ENCODE measurements at places on chromosomes 5 and 9. TPM values are rescaled to one million over a fixed set of nuclear protein-coding genes. Genes with fewer than 3 reads are reported as not detected.

CNTLN gene
- total RNA-seq, result 4.3 TPM

DNA sequence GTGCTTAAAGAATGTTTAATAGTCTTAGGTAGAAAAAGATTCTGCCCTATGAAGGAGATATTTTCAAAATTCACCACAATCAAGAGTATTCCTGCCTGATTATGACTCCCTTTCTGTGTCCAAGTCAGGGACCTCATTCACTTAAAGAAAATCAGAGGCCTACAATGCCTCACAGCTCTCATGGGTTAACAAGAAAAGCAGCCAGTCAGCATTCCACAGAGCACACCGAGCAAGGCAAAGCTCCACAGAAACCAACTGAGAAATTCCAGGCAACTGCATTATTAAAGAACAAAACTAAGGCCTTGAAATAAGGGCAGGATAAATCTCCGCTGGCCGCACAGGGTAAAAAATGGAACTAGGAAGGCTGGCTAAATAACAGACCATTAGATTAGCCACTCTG, 161.1 kb downstream of the TARS1 start:
- DNase-seq, result no peak

C6 gene
- total RNA-seq, result 139 TPM

GHR gene
- 21.8 TPM for total RNA-seq

GRCh38 chr9:126520453-126520852, 93.3 kb upstream of the LMX1B start:
- no peak for DNase-seq

STPG3 gene
- 0.46 TPM for total RNA-seq

ADGRV1 gene
- 0.67 TPM for total RNA-seq
